ENCODE measurements at places on chromosomes 11 and 22.

- no peak for DNase-seq
These were observed at the start of gene APLNR for GRCh38 chr11:57237204-57237681. Gene APLNR (minus strand): TSS chr11:57237250. CDS start chr11:57237004, 246 bp downstream.

- DNase-seq = no peak
These were observed 18.9 kb downstream of the ARFGAP2 start for GRCh38 chr11:47157805-47158204.

DNA sequence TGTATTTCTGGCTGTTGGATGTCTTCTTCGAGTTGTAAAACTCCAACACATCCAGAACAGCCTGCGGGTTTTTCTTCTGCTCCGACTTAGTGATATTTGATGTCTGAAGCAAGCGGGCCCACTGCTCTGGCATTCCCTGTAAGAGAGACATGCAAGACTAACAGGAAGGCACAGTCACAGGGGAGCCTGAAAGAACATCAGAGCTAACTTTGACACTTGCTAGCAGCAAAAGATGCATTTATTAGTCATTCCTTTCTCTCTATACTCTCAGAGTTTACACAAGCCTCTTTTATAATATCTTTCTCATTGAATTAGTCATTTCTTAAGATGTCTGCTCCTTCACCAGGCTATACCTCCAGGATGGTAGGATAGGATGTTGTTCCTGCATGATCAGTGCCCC, 77.8 kb upstream of the GDPD4 start:
- DNase-seq = no peak

DNA sequence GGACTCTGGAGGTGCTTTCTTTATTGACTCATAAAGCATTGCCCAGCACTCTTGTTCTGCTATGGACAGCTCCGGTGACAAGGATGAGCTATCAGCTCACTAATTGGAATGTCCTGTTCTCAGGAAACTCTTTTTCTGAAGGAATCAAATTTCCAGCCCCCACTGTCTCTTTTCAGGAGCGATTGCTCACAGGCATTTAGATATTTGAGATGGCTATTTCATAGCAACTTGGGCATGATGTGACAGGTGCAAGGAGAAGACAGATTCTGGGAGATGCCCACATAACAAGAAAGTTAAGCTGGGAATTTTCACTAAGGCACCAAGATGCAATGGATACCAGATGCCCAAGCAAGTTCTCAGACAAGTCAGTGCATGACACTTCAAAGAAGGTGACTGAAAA, 123.4 kb upstream of the CSNK2A3 start:
- DNase-seq = no peak

DNA sequence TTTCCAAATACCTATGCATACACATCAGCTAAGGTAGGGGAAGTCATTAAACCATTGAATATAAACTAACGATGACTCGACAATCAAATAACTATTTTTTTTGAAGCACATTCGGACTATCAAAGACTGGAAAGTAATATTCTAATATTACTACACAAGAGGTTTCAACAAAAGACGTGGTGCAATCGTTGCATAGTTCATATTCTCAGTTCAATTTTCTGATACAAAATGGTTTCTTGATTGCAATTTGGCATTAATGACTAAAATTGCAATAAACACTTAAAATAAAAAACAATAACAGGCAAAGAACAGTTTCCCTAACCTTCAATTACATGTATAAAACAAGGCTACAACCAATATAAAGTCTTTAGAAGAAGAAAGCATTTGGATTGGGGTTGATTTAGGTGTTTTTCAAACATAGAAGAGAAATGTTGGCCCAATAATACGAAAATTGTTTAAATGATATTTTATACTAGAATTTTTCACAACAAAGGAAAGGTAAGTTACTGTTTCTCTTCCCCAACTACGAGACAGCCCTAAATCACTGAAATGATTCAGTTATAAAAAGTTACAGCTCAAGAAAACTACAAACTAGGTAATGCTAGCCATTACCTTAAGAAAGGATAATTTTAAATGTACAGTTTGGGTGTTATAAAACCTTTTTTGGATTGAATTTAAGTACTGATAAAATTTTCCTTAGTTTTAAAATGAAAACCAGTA, 17.6 kb downstream of the BLID start:
- DNase-seq = peak; percentile 79

DNA sequence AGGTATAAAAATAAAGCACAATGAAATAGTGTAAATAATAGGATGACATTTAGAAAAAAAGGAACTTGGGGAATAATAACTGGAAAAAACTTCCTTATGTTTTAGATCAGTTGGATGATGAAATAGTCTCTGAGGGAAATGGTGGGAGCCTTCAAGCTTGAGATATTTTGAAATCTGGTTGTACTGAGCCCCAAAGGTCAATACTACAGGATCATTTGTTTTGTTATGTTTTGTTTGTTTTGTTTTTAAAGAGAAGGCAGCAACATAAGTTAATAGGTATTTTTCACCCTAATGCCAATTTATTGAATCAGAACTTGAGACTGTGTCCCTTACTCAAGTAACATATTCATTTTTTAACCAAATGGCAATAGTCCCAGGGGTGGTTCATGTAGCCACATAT, 393.1 kb downstream of the ETS1 start:
- DNase-seq = no peak

Measured in NCI-H1092 treated with DMSO at 0.1 percent for 48 hours (cell line).